ENCODE measurements at places on chromosomes 3 and 15.

DNA sequence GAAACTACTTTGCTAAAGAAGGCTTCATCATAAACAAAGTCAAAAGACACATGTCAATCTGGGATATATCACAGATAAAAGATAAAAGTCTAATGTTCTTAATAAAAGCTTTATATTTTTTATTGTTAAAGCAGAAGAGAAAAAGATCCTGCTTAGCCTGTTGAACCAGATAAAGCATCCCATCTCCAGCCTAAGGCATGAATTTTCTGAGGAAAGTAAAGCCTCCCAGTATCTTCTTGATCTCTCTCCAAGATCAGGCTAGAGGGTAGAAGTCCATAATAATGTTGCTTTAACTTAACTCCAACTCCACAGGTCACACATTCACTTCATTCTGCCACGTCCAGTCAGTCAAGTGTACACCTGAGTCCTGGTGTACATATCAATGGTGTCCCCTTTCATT lies 14.2 kb downstream of the ARL14 start:
- DNase-seq: no peak

GRCh38 chr15:89623165-89623564 lies 32.1 kb downstream of the KIF7 start:
- DNase-seq: no peak

GRCh38 chr3:46913644-46914043 lies 36.1 kb downstream of the PTH1R start:
- no peak for DNase-seq

DNA sequence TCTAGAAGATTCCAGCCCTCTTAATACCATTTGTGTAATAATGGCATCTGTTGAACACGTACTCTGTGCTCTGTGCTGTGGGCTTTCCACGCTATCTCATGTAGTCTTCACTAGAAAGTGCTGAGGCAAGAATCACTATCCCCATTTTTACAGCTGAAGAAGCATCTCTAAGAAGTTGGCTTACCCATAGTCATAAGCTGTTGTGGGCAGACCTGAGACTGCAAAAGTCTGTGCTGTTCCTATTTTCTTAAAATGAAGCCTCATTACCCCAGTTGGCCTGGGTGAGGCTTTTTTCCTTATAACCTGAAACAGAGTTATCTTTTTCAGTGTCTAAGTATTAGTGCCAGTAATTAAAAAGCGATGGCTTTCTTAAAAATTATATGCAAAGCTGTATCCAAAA lies 58.5 kb downstream of the ERC2 start:
- no peak for DNase-seq

DNA sequence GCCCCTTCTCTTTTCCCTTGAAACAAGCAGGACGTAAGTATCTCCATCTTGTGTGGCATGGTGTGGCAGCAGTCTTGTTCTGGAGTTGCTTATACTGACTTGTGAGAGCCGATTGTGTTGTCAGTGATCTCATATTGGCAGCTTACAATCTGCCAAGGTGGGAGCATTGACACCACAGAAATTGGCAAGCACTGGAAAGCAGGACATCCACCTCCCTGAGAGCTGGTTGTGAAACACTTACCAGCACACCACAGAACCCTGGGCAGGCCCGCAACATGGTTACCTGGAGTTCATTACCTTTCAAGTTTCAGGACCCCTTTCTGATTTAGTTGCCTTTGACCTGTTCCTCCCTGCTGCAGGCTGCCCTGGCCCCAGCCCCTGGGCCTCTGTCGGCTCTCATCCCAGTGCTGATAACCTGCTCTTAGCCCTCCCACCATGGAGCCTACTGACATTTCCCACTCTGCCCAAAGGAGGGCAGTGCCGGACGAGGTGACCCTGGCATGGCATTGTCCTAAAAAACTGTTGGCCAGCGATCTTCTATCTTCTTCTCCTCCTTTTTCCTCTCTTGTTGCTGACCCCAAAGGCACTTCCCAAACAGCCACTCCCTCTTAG lies 10.6 kb upstream of the ATP2B2 start:
- DNase-seq: no peak

GRCh38 chr3:107579371-107579770 lies 56.6 kb downstream of the BBX start:
- DNase-seq: no peak

GRCh38 chr15:49462232-49462844 lies 39.3 kb downstream of the FGF7 start:
- DNase-seq: no peak

DNA sequence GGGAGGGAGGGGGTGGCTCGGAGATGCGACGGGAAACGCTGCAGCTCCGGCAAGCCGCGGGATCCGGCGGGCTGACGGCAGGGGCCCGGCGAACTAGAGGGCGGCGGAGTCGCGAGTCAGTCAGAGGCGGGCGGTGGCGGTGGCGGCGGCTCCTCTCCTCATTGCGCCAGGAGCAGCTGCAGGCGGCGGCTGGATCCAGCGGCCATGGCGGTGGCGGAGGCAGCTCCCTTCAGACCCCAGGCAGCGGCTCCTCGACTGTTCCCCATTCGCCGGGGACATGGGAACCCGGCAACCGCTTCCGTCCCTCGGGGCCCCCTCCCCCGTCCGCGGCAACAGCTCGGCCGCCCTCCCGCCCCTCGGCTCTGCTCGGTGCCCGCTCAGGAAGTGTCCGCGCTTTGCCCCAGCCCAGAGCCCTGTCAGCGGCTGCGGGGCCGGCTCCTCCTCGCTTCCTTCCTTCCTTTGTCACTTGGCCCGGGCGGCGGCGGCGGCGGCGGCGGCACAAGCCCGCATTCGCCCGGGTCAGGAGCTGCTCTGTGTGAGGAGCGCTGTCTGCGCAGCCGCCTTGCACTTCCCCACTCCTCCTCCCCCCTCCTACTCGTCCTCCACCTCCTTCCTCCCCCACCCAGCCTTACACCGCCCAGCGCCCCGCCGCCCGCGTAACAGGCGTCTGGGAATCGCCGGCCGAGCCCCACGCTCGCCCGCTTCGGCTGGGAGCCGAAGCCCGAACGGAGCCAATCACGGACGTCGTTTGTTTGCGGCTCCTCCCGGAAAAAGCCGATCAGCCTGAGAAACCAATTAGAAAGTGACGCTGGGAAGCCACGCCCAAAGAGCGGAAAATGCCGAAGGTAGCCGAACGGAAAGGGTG lies at the start of gene GSK3B:
TSS of gene GSK3B (minus strand) at position 537 of the 865 bp plus-strand sequence. CDS start 1,013 bp downstream, outside the sequence.
- peak; percentile 40 for DNase-seq

DNA sequence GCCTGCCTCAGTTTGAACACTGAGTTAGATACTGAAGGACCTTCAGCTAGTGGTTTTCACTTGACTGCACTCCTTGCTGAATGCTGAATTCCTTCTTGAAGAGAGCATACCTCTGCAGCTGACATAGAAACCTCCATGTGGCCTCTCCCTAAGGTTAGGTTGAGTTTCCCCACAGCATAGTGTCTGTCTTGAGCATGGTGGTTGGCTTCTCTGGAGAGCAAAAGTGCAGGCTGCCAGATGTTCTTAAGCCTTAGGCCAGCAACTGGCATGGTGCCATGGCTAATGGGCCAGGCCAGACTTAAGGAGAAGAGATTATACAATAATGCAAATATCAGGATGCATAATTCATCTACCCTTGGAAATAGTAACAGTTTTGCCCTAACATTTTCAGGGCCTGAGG lies 545.6 kb upstream of the ZNF385D start:
- DNase-seq: no peak

DNA sequence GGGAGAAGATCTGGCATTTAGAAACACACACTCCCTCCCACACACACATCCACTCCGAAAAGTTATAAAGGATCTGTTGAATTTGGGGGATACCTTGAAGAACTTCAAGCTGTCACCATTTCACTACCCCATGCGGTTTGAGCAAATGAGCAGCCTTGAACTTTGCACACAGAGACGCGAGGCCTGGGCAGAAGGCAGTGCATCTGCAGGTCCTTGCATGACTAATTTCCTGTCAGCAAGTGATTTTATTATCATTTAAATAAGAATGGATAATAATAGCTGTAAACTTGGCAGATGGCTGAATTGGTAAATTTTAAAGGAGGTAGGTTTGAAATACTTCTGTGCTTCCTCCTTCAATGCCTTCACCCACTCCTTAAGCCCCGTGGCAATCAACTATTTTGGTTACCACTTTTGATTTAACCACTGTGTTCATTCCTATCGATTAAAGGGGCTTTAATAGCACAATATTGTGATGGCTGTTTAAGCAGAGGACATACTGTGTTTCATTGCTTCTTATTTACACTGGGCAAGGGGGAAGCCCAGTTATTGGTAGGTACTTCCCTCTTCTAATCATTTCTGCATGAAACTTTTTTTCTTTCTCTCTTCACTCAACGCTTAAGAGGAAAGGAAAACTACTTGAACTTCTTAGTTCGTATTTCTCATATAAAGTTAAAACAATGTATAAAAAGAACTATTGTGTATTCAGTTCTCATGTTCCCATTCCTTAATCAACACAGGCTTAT lies 108.1 kb downstream of the ROBO2 start:
- DNase-seq: no peak

Measured in activated CD8-positive, alpha-beta memory T cell treated with anti-CD3 and anti-CD28 coated beads for 1 hour (primary cell).